ENCODE measurements at places on chromosomes 11 and 22.

- DNase-seq, result no peak
These were observed 52.4 kb upstream of the CLMP start for GRCh38 chr11:123247496-123247799.

DNA sequence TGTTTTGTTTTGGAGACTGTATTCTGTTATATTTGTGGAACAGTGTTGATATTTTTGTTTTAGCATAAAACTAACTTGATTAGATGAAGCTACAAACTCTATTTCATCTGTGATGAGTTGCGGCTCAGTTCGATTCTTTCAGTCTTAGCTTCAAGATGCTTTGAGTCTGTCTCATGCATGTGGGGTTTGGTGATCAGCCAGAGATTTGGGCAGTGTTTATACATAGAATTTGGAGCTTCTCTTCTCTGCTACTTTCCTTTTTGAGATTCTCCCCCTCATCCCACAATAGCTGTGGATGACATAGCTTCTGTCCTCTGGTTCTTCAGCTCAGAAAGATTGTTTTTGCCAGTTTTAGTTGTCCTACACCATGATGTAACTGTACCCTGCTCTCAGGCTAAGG lies 90.4 kb downstream of the ARHGAP20 start:
- DNase-seq, result no peak

- DNase-seq, result no peak
These were observed 42.3 kb downstream of the TRMU start for GRCh38 chr22:46377525-46378425.

- peak; percentile 94 for DNase-seq
These were observed at the start of gene CTSC for GRCh38 chr11:88337181-88337986. Gene CTSC (minus strand): TSS chr11:88337736. CDS start chr11:88337672, 64 bp downstream.

DNA sequence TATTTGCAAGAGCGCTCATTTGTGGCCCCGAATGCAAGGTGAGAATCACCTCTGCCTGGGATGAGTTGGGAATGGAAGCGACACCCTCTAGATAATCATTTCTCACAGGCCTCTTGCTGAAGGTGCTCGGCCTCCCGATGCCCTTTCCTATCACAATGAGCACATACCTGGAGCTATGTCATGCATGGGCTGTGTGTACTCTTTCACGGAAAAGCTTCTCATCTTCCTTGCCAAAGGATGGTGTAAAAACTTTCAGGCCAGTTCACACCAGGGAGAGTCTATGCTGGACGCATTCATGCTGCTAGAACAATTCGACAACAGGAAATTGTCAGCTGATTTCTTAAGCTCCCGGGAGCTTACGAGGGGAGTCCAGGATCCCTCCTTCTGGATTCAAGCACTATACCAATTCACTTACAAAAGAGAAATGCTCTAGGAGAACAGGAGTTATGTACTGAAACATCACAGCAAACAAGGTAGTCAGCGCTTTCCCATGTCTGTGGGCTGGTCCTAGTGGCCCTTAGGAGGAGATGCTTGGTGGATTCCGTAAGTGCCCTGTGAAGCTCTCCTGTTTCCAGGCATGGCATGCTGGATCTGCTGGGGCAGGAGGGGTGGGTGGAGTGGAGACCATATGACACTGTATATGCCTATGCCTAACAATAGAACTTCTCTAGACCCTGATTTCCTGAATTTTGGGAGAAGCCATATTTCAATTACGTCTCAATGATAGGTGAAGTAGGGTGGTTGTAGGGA lies 53.1 kb upstream of the B3GAT1 start:
- no peak for DNase-seq

- peak; percentile 36 for DNase-seq
These were observed 2.4 kb downstream of the TIMP3 start for GRCh38 chr22:32803738-32804435.

DNA sequence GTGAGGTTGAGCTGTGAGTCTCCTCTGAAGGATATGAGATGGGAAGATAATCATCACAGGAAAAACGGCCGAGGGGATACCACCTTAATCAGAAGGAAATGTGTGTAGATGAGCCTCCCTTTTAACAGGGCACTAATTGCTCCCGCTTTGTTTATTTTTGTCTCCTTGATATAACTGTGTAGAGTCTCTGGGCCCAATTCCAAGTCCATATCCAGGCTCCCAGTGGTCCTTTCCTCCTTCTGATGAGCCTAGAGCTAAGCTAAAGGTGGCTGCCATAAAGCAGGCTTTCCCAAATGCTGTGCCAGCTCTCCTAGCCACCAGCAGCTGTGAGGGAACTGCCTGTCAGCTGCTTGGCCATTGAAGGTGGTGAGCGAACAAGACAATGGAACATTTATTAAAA lies 17.1 kb upstream of the CCDC90B start:
- DNase-seq, result no peak

DNA sequence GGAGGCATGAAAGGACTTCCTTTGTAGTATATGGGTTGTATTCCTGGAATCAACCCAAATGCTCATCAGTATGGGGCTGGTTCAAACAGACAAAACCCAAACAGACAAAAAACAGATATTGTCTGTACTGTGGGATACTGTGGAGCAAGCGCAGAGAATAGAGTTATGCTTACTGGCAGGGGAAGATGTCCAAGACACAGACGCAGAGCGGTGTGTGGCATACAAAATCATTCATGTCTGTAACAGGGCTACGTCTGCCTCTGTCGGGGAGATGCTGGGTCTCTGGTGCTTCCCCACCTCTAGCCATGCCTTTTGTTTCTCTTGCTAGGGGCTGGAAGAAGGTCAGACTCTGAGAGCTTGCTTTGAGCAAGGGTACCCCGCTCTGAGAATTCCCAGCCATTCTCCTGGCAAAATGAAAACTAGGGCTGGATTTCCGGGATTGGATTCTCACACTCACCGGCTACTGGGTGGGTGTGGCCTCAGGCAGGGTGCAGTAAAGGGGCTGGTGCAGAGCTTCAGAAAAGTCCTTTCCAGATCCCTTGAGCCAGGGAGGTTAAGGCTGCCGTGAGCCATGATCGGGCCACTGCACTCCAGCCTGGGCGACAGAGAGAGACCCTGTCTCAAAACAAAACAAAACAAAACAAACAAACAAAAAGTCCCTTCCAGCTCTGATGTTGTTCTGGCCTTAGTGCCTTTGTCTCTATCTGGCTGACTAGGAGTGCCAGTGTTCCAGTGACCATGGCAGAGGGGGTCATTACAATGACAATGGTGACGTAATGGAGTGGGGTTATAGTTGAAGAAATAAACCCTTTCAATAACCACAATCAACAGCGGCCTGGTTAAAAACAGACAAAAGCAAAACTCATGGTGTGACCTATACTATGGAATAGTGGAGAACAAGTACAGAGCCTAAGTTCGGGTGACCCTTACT lies 2.9 kb upstream of the ABCC8 start:
- DNase-seq, result no peak

GRCh38 chr11:17734986-17735817 lies 621 bp downstream of the KCNC1 start:
- peak; percentile 58 for DNase-seq

GRCh38 chr22:29782061-29782845 lies 15.1 kb downstream of the UQCR10 start:
- no peak for DNase-seq

DNA sequence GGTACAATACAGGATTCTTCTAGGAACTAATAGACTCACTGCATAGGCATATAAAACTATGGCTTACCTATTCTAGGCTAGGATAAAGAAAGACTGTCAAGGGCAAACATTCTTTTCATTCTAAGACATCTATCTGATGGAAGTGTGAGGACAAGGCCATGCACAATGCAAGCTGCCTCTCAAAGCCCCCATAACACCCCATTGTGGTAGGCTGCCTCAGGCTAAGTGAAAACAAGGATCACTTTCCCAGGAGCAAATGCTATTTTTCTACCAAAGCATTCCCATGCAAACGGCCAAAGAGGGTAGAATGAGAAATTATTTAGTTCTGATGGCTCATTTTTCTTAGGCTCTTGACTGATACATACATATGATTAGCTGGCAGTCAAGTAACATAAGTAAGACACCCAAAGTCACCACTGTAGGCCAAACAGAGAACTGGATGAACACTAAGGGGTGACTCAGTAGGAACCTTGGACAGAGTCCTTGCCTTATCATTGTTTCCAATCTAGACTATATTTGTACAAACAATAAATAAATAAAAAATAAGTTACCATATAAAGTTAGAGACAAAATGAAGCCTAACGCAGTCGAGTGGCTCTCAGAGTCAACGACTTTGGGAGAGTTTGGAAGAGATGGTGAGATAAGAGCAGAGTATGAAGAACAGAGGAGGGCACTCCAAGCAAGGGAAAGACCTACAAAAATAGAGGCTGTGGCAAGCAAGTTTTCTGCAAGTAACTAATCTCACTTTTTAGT lies 303.6 kb downstream of the SBF2 start:
- no peak for DNase-seq

DNA sequence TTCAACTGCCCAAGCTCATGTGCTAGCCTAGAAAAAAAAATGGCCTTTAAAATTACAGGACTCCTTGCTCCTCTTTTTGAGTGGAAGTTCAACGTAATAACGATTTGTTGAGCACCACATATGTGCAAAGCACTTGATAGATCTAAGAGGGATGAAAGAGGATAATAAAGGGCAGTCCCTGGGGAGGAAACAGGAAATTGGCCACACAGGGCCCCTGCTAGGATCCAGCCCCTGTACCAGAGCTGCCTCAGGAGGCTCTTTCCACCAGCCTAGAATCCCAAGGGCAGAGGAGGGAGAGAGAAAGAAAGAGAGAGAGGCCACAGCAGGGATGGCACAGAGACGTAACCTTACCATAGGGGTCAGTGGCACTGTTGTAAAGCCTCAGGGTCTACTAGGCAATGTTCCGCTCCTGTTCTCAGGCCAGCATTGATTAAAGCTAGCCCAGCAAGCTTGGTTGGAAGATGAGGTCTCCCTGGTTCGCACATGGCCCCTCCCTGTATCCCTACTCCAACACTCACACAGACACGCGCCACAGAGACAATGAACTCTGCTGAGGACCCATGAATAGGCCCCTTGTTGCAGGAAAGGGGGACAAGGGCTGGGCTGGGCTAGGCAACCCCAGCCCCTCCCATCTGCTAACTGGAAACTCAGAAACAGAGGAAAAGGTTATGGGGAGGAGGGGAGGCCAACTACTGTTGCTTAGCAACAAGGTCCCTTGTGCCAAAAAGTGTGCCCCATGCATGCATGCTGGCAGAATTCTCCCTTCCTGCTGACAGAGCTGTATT lies at the start of gene TMPRSS5:
TMPRSS5 (minus strand) TSS at position 438 of the 785 bp plus-strand sequence; CDS start at position 354, 84 bp downstream.
- DNase-seq, result no peak

- no peak for DNase-seq
These were observed 34.1 kb downstream of the RSPH14 start for GRCh38 chr22:23107487-23108248.

GRCh38 chr11:8138526-8138925 lies 30.3 kb downstream of the RIC3 start:
- no peak for DNase-seq

DNA sequence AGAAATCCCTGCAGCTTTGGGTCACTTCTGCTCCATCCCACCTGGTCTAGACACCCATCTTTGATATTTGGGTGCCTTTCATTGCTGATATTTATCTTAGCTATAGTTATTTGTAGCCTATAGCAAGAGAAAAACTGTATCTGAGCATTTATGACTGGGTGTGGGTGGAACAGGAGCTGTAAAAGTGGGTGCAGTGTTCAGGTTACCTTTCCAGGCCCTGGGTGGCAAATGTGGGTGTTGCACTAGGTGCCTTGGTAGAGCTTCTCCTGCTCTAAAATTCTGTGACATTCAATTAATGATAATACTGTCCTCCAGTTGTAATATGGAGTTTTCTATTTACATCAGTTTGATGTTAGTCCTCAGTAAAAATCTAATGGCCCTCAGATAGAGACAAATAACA lies 78.4 kb upstream of the OR4B1 start:
- DNase-seq, result no peak

GRCh38 chr11:113896156-113896879 lies 8.3 kb upstream of the HTR3B start:
- DNase-seq, result peak; percentile 35

GRCh38 chr22:37164505-37164887 lies 14.8 kb upstream of the IL2RB start:
- no peak for DNase-seq

DNA sequence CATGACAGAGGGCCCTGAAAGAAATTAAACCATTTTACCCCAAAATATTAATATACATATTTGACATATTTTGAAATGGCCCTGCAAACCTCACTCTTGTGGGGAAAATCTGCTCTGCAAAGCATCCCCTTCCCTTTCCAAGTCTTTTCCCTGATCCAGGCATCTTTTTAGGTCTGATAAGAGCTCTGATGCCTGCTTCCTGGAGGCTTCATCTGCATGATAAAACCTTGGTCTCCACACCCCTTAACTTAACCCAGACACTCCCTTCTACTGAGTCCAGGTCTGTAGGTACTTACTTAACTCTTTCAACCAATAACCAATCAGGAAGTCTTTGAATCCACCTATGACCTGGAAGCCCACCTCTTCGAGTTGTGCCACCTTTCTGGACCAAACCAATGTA lies 1.8 kb upstream of the LGALS12 start:
- no peak for DNase-seq

GRCh38 chr11:111347002-111347722 lies 31.9 kb downstream of the POU2AF1 start:
- no peak for DNase-seq

DNA sequence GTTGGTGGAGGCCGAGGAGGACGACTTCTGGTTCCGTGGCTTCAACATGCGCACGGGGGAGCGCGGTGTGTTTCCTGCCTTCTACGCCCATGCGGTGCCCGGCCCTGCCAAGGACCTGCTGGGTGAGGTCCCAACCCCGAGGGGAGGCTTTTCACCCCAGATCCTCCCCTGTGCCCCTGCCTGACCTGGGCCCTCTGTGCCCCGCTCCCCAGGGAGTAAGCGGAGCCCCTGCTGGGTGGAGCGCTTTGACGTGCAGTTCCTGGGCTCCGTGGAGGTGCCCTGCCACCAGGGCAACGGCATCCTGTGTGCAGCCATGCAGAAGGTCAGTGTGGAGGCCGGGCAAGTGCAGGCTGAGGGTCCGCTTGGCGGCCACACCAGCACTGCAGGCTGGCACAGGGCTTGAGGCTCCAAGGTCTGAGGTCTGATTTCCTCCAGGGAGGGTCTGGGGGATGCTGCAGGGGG lies 5.1 kb downstream of the MAPK8IP2 start:
- DNase-seq, result no peak

DNA sequence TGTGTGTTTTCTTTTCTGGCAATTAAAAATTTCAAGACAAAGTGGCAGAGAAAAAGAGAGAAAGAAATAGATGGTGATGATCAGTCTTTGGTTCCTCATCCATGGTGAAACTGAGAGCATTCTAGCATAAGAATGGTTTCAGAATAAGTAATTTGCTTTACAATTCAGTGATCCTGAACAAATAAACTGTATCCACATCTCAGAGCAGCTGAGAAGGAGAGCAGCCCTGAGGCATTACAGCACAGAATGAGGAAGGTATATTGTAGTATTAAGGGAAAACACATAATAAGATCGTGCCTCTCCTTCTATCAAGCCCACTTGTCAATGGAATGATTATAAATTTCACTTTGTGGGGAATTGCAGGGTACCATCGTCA lies 17.4 kb downstream of the LUZP2 start:
- DNase-seq, result no peak
